ENCODE measurements at places on chromosomes 2 and 18.

DNA sequence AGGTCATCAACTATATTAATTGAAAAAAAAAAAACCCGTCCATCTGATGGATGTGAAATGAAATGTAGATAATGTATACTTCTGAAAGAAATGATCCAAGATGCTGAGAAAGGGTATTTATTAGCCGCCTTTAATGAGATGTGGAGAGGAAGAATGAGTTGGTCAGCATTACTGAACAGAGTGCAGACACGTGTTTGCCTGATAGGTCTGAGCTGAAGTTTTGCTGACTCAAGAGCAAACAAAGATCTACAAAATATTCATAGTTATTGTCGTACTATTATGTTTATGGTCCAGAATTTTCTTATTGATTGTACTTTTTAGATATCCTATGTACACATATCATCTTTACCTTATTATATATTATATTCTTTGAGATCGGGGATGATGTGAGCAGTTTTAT, 235.3 kb downstream of the RDH14 start:
- no peak for DNase-seq

DNA sequence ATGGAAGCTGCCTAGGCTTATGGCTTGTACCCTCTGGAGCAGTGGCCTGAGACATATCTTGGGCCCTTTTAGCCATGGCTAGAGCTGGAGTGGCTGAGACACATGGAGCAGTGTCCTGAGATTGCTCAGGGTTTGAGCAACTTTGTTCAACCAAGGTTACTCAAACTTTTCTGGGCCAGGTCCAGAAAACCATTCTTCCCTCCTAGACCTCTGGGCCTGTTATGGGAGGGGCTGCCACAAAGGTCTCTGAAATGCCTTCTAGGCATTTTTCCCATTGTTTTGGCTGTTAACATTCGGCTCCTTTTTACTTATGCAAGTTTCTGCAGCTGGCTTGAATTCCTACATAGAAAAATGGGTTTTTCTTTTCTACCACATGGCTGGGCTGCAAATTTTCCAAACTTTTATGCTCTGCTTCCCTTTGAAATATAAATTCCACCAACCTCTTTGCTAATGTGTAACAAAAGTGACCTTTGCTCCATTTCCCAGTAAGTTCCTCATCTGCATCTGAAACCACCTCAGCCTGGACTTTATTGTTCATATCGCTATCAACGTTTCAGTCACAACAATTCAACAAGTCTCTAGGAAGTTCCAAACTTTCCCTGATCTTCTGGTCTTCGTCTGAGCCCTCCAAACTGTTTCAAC, 84.9 kb upstream of the MAP4K3 start:
- no peak for DNase-seq

DNA sequence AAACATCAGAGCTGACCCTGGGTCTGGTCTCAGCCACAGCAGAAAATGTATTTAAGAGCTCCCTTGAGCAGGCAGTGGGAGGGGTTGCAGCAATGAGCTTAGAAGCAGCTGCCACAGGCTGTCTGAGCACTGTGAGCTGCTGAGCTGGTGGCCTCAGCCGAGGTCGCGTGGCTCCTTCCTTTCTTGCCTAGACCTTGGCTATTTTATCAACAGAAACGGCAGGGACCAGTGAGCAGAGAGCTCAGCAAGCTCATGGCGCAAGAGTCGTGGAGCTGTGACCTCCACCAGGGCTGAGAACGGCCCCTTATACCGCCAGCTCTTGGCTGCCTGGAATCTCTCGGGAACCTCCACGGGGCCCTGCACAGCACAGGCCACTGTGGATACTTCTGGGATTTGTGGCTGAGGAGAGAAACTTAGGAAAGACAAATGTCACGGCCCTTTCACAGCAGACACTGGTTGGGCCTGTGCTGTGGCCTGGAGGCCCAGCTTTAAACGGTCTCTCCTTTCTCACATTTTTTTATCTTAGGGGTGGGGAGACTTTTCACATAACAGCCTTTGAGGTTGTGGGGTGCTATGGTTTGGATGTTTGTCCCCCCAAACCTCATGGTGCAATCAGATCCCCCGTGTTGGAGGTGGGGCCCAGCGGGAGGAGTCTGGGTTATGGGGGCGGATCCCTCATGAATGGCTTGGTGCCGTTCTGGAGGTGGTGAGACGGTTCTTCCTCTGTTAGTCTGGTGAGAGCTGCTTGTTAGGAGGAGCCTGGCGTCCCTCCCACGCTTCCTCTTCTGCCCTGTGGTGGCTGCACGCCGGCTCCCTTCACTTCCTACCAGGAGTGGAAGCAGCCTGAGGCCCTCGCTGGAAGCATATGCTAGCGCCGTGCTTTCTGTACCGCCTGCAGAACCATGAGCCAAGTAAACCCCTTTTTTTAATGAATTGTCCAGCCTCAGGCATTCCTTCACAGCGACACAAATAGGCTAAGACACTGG, 1.7 kb downstream of the ALLC start:
- DNase-seq = no peak

DNA sequence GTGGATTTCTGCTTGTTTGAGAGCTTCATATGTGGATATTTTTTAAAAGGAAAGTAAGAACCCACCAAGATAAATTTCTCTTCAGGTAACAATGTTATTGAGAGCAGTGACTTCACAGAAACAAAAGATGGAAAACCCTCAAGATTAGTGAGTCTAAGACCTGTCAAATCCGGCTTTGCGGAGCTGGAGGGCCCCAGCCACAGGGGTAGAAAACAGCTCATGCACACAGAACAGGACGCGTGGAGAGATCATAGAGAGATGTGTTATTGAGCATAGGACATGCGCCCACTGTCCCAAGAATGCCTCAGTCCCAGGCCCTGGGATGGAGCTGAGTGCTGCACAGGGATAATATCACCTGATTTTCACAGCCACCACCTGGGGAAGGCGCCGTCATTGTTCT, 21.3 kb downstream of the EDAR start:
- no peak for DNase-seq

DNA sequence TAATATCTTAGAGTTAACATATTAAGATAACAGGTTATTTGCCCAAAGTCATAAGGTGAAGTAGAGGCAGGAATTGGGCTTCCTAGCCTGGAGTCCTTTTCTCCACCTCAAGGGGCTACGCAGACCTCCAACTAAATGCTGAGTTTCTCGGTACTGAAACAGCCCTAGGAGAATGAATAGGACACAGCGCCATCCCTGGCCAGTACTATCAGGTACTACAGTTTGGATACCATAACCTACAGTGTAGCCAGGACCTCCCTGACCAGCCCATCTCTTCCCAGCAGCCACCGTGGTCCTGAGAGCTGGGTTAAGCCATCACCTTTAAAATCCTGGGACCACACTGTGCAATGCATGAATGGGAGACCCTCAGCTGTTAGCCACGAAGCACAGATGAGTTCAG, 15.7 kb downstream of the CASP8 start:
- DNase-seq = no peak

- no peak for DNase-seq
Measured at GRCh38 chr2:242098445-242099128, 229.1 kb downstream of the RTP5 start.

- DNase-seq = no peak
Measured at GRCh38 chr2:18910843-18911242, 321.5 kb upstream of the NT5C1B start.

GRCh38 chr2:168740788-168741187, 61.6 kb upstream of the NOSTRIN start:
- no peak for DNase-seq

DNA sequence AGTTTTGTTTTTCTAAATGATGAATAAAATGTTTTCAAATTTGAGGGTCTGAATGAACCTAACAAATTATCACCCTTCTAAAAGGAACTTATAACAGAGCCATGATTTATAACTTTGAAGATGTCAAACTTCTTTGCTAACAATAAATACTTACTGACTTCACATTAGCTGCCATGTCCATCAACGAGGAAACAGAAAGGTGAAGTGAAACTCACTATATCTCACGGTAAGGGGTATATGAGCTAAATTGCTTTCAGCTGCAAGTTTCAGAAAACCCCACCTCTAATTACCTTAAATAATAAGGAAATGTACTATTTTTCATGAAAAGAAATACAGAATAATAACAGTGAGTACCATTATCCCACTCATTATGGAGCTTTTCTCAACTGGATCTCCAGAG, 350.8 kb upstream of the NT5C1B start:
- DNase-seq = no peak

GRCh38 chr2:219973136-219973535, 345.7 kb downstream of the SLC4A3 start:
- DNase-seq = no peak

GRCh38 chr2:212109217-212109616, 429.4 kb downstream of the ERBB4 start:
- peak; percentile 13 for DNase-seq

GRCh38 chr18:58559427-58560186, 69.3 kb downstream of the ALPK2 start:
- DNase-seq = no peak

GRCh38 chr2:84873350-84873749, 7.5 kb downstream of the TRABD2A start:
- no peak for DNase-seq

GRCh38 chr2:96939415-96939814, 47.0 kb downstream of the FAM178B start:
- DNase-seq = no peak

- DNase-seq = no peak
Measured at GRCh38 chr2:1478311-1479305, 65.3 kb downstream of the TPO start.

- no peak for DNase-seq
Measured at GRCh38 chr2:232300894-232301387, 77.6 kb upstream of the ALPP start.

DNA sequence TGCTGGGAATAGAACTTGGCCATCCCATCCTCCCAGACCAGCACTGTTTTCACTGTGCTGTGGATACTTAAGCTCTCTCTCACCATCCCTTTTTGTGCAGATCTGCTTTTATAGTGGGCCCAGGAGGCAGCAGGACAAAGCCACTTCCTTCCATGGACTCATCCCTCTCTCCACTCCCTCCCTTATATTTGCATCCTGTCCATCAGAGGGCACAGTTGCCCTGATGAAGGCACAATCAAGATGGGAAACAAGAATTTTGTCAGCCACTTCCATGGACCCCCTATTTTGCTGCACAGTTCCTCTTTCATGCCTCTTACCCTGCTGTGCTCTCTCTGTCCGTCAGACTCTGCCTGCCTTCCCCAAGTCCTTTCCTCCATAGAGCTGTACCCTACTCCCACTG, 338.7 kb downstream of the HRH4 start:
- DNase-seq = no peak

DNA sequence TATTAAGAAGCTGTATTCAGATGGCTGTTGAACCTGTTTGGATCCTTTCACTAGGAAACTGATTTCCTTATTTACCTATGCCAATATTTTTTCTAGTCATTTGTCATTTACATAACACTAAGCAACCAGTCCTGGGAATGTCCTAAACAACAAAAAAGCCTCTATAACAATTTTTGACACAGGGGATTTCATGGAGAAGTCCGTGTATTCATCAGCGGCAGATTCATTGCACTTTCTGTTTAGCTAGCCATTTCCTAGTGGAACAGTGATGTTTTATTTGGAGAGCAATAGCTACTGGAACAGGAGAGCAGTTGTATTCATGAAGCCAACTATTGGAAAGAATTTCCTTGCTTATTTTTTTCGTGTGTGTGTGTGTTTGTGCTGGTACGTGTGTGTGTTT, 604.3 kb upstream of the POU3F3 start:
- DNase-seq = no peak

- DNase-seq = no peak
Measured at GRCh38 chr2:213022987-213023386, 128.4 kb downstream of the IKZF2 start.

- DNase-seq = no peak
Measured at GRCh38 chr18:54794823-54795222, 33.5 kb upstream of the RAB27B start.

GRCh38 chr18:33717339-33717738, 139.3 kb downstream of the ASXL3 start:
- DNase-seq = no peak

DNA sequence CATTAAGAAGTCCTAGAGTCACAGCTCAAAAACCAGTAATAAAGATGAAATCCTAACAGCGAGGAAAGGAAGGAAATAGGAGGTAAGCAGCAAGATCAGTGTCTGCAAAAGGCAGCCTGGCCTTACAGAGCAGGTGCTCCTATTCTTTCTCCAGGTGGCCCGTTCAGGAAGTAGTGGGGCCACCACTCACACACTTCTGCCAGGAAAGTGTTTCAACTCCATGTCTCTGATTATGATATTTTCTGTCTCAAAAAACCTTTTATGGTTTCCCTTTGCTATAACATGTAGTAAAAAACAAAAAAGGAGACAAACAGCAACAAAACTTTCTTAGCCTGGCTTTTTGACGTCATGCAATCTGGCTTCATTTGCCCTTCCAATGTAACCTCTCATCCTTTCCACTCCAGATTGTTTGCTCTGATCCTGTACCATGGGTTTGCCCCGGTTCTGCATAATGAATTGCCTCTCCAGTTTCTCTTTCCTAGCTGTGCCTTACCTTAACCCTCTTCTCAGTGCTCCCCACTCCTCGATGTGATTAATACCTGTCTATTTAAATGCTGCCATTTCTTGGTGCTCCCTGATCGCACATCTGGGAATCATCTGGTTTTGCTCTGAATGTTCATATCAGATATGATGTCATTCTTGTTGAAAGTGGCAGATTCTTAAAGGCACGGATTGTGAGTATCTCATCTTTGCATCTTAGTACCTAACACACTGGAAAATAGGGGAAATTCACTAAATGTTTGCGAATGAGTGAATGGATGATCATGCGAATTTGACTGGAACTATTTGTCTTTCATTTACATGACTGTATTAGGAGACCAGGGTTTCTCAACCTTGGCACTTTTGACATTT, 50.6 kb upstream of the PTPRM start:
- DNase-seq = no peak

DNA sequence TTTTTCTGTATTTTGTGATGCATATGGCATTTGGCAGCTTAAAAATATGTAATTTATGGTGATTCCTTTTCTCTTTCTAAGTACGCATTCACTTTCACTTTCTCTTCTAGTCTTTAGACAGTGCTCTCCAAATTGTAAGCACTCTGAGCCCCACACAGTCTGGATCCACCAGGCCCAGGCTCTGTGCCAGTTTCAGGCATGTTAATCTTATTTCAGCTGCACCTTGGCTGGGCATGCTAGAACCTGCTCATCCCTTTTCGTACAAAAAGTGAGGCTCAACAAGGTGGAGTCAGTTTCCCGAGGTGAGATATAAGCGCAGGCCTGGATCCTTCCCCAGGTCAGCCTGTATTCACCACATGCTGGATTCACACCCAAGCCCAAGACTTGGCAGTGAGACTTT, 203.9 kb downstream of the MTX2 start:
- no peak for DNase-seq

GRCh38 chr2:236252602-236253001, 11.6 kb downstream of the ASB18 start:
- no peak for DNase-seq

- no peak for DNase-seq
Measured at GRCh38 chr18:49007663-49008062, 56.9 kb upstream of the SMAD7 start.

- DNase-seq = no peak
Measured at GRCh38 chr18:21682371-21683051, 22.1 kb downstream of the ABHD3 start.

GRCh38 chr2:235066895-235067294, 115.1 kb downstream of the SH3BP4 start:
- DNase-seq = no peak
